Stimulated activated CD4-positive, alpha-beta T cell treated with anti-CD3 and anti-CD28 coated beads, Interleukin-12 subunit alpha, Interleukin-12 subunit beta, amount 100 ng/mL, for 24 hours (primary cell): ENCODE measurements at places on chromosomes 6 and 20.

GRCh38 chr6:143697076-143697800, 19.5 kb downstream of the PHACTR2 start:
- no peak for DNase-seq

GRCh38 chr20:34310481-34311117, 7.4 kb upstream of the AHCY start:
- DNase-seq: no peak

DNA sequence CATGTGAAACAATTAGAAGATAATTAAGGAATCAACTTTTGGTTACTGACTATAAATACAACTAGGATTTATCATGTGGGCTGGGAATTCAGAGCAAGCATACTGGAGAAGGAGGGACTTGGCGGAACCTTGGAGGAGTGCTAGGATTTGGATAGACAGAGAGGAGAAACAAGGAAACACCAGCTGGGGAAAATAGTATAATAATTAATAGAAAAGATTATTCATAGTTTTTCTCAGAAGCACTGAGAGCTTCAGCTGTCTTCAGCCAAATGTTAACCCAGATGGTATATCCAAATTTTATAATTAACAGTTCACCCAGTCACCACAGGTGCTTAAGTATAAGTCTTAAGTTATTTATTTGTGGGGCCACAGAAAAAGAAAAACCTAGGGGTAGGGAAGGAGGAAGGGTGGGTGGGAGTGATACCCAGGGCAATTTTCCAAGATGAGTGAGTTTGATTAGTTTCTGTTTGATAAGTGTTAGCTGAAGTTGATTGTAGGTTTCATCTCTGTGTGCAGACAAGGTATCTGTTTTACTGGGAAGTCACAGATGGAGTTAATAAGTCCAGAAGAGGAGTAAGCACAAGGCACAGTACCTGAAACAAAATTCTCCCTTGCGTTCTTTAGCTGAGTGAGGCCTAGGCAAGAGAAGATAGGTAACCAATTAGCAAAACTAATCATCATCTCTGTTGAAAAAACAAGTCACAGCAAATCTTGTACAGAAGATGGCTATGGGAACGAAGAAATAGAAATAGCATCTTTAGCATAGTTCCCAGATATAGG, 175.5 kb downstream of the TFAP2B start:
- no peak for DNase-seq

DNA sequence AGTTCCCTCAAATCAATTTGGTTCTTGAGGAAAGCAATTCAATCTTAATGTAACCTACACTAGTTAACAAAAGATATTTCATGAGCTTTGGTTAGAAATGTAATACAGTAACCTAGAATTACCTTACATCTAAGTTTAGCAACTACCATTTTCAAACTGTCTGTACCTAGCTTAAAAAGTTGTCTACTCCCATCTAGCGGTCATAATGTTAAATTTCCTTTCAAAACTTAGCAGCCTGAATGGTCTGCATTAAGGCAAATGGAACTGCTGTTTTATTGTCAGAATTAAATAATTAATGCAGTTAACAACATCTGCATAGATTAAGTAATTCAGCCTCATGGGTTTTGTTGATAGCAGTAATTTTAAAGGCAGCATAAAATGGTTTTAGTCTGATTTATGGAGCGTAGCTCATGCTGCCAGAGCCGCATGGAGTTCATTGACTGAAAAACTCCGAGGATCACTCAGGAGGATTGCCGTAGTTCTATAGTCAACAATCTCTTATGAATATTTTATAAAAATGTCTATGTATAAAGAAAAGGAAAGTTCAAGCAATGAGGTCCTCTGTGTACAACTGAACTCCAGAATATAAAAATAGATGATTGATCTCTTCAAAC, 485.4 kb upstream of the MANEA start:
- DNase-seq: no peak

GRCh38 chr6:137736048-137736818, 130.8 kb upstream of the TNFAIP3 start:
- DNase-seq: no peak

DNA sequence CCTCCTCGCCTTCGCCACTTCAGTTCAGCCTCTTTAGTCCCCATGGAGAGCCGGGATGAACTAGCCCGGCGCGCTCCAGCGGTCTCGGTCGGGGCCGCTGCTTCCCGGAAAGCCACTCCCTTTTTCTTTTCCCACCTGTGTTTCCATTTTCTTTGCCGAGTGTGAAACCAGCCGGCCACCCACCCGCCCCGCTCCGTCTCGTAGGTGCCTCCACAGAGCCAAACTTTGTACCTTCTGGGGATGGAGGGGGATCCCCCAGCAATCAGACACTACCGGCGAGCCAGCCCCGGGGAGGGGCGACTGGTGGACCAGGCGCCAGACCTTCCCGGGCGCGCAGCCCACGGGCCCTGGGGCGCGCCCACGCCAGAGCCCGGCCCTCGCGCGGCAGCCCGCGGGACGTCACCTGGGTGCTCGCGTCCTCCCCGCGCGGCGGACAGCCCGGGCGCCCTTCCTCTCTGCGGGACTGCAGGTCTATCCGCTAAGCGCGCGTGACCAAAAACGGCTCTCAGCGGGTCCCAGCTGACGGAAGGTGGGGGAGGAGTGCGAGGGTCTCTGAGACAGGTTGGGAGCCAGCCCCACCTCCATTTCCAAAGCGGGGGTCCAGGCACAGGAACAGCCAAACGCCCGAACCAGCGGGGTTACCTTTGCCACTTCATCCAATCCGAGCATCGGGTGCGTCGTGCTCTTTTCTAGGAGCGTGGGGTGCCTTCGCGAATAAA, at the start of gene MCHR2:
Gene MCHR2, minus strand, starts transcription at position 691 of the 719 bp plus-strand sequence. CDS start 38,076 bp downstream, outside the sequence.
- no peak for DNase-seq

DNA sequence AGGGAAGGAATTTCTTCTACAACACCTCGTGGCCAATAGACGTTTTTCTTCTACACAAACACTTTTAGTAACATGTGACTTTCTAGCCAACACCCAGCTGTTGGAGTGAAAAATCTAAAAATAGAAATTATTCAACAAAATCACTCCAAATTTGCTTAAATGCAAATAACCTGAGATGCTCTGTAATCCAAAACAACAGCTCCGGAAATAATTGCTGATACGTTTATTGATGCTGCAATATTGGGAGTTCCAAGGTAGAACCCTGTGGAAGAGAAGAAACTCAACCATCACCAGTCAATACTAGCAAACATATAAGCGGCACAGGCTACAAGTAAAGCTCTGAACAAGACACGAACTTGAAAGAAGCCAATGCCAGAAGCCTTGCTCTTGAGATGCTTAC, 230.6 kb downstream of the ALDH8A1 start:
- no peak for DNase-seq

DNA sequence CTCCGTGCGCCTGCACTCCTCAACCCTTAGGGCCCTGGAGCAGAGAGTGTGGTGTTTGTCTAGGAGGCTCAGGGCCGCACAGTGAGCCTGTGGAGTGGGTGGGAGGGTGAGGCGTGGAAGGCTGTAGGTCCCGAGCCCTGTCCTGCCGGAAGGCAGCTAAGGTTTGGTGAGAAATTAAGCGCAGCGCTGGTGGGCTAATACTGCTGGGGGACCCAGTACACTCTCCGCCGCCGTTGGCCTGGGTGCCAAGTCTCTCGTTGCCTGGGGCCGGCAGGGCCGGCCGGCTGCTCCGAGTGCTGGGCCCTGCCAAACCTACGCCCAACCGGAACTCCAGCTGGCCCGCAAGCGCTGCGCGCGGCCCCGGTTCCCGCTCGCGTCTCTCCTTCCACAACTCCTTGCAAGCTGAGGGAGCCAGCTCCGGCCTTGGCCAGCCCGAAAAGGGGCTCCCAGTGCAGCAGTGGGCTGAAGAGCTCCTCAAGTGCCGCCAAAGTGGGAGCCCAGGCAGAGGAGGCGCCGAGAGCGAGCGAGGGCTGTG, 40.4 kb upstream of the MCUR1 start:
- DNase-seq: no peak

DNA sequence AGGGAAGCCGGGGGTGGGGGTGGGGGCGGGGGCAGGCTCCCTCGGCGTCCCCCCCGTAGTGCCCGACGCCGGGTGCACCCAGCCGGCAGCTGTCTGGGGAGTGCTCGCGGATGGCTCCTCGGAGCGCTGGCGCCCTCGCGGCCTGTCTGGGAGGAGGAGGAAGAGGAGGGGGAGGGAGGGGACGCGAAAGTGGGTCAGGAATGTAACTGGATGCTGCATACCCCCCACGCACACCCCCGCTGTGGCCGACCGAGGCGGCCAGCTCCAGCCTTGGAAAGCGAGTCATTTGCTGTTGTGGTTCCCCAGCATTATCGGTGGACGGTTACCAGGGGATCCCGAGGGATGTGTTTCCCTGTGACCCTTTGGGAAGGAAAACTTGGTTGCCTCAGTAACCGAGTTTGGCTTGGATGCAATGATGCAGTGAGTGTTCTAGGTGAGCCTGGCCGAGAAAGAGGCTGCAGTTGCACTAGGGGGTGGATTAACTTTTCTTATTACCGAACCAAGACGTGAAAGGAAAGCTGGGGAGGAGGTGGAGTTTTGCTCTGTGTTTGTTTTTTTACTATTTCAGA, 55.2 kb upstream of the RREB1 start:
- DNase-seq: no peak

GRCh38 chr6:155434096-155434495, 21.5 kb downstream of the NOX3 start:
- DNase-seq: no peak

GRCh38 chr20:1375515-1375914, 17.3 kb downstream of the FKBP1A start:
- DNase-seq: no peak

DNA sequence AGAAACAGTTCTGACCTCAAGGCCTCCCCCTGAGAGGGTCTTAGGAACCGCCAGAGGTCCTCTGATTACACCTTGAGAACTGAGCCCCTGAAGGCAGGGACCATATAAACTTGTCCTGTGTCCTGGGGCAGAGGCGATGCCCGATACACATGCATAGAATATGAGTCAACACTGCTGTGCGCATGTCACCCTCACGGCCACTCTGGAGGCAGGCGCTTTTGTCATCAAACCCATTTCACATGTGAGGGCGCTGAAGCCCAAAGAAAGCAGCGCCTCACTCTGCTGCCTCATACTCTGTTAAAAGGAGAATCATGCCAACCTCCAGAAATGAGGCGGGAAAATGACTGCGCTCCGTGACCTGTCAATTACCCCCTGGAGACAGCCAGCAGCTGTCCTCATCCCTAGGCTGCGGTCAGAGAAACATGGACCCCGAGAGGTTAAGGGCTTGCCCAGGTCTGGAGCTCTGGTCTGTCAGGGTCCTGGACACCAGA, 158.3 kb downstream of the GRM4 start:
- DNase-seq: no peak

DNA sequence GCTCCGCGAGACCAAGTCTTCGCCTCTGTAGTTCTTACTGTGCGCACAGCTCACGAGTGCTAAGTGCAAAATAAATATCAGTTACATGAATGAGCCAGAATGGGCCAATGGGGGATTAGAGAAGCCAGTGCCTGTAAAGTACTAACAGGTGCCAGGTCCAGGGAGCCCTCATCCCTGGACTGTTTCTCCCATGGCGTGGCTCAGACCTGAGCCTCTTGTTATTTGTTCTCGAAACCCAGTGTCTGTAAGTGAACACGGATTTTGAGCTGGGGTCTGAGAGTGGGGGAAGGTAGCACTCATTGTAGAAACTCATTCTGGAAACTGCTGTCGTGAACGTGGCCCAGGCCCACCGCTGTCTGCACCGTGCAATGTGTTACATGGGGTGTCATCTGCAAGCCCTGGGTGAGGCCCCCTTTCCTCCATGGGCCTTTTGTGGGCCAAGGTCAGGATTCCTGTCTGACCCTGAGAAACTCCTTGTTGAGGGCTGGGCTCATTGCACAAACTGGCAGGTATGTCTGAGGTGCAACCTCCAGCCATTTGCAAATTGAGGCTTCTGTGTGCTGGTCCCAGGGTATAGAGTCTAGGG, 154.7 kb downstream of the SYCP2 start:
- no peak for DNase-seq

DNA sequence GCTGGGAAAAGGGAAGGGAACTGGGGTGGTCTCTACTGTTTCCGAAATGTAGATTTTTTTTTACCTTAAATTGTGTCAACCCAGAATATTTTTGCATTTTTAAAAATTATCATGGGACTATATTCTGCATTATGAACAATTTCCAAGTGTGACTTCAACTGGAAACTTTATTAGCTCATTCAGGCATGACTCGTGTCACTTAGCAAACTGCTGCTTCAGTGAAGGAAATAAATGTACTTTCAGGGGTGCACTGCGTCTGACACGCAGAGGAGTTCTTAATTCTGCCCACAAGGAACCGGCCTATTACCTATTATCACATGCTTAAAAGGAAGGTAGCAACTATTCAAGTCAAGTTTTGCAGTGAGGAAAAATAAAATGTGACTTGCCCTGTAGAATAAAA, 291.3 kb upstream of the PRDM1 start:
- no peak for DNase-seq

DNA sequence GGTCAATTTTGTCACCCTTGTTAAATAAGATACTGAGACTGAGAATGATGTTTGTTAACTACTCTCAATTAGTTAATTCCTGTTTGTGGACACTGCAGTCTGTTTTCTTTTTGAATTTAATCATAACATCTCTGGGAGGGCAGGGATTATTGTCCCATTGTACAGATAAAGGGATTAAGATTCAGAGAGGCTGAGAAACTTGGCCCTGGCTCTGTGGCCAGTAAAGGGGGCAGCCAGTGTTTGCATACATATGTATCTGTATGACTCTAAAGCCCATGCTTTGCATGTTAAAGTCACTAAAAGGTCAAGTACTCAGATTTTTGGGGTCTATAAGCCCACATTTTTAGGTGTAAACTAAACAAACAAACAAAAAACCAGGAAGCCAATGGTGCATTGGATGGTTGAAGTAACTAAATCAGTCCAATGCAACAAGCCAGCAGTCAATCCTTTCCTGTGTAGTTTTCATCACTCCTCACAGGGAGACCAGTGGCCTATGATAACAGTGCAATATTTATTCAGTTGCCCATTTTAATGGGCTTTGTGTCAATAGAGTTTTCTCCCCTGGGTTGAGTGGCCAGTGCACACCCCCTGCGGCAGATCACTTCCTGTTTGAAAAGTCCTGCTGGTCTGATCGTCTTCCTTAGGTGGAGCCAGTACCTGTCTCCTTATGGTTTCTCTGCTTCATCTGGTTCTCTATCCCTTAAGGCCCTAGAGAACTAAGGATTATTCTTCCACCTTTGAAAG, 106.7 kb downstream of the SLX4IP start:
- no peak for DNase-seq

DNA sequence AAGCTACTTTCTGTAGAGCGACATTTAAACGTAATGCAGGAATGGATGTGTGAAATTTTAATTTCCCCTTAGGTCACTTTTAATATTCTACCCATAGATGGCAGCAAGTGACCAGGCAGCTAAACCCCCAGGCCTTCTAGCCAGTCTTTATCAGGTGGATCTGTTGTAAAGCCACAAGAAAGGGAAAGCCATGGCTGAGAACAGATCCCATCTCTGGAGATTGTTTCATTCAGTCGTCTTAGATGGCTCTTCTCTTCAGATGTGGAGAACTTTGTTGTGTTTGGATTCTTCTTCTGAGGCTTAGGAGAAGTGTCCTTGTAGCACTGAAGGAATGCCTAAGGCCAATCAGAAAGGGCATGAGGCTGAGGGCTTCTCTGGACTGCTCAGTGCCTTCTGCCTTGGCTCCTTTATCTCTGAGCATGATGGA, 15.8 kb upstream of the RNF182 start:
- no peak for DNase-seq

- no peak for DNase-seq
Observed at GRCh38 chr6:103011605-103012004, 1618.1 kb downstream of the GRIK2 start.

GRCh38 chr20:40617594-40617993, 71.4 kb downstream of the MAFB start:
- no peak for DNase-seq
